Epithelial cell of prostate (primary cell): ENCODE measurements at places on chromosomes 2 and 18.

DNA sequence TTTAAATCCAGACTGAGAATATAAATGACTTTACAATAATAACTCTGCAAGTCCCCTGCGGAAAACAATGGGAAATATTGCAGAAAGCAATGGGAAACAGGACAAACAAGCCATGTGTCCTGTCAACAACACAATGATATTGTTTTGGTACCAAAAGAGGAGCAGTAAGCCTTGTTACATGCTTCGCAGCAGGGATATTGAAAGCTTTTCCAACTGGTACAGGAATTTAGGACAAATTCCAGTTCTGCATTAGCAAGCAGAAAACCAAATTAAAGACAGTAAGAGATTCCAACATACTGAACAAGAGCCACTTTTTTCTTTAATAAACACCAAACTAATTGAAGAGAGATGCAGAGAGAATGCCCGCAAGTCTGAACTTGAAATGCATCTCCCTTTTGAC, 30.0 kb downstream of the FRZB start:
- no peak for DNase-seq

- no peak for DNase-seq
Observed at GRCh38 chr18:27855486-27855885, 321.4 kb downstream of the CDH2 start.

- DNase-seq, result no peak
Observed at GRCh38 chr18:55375930-55376329, 212.1 kb downstream of the TCF4 start.

- no peak for DNase-seq
Observed at GRCh38 chr2:213261715-213262114, 22.5 kb upstream of the SPAG16 start.

- DNase-seq, result no peak
Observed at GRCh38 chr18:31876707-31877106, 66.2 kb downstream of the TRAPPC8 start.

- no peak for DNase-seq
Observed at GRCh38 chr2:19785447-19785846, 116.3 kb downstream of the TTC32 start.
